ENCODE measurements at places on chromosomes 11 and 22.

DNA sequence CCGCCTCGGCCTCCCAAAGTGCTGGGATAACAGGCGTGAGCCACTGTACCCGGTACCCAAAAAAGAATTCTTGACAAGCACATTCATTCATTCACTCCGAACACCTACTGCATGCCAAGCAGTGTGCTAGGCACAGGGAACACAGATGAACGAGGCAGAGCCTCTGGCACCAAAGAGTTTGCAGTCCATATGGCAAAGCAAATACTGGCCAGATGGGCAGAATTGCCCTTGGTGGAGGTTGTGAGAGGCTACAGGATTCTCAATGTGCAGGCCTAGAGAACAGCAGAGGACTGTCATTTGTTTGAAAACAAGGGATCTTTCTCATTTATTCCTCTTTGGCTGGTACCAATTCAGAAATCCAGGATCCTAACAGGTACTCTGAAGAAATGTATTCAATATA, 27.5 kb upstream of the MTCH2 start:
- DNase-seq: no peak

DNA sequence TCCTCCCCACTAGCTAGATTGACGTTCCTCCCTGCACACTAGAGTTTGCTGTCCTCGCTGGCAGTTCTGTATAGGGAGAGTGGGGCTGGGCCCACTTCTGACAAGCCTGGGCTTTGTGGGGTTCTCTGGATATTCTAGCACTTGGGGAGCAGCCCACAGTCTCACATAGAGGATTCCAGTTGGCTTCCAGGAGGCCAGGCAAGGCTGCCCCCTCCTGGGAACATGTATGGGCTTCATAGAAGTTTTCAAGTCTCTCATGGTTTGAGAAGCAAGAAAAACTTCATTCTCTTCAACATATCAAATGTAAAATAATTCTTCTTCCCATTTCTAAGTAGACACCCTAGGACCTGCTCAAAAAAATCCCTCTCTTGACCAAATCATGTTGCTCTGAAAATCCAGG, 87.5 kb downstream of the NAV2 start:
- no peak for DNase-seq

- DNase-seq: no peak
Observed at GRCh38 chr11:18100926-18101656, 4.8 kb downstream of the SAAL1 start.

- DNase-seq: no peak
Observed at GRCh38 chr11:114775875-114776621, 97.7 kb downstream of the NXPE2 start.

DNA sequence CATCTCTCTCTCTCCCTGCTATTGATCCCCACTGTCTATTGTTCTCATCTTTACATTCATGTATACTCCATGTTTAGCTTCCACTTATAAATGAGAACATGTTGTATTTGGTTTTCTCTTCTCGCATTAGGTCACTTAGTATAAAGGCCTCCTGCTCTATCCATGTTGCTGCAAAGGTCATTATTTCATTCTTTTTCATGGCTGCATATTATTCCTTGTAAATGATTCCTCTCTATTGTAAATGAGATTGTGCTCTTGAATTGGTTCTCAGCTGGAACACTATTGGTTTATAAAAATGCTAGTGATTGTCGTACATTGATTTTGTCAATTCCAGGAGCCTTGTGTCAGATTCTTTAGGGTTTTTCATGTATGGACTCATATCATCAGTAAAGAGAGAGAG, 13.5 kb downstream of the ACRV1 start:
- DNase-seq: no peak

DNA sequence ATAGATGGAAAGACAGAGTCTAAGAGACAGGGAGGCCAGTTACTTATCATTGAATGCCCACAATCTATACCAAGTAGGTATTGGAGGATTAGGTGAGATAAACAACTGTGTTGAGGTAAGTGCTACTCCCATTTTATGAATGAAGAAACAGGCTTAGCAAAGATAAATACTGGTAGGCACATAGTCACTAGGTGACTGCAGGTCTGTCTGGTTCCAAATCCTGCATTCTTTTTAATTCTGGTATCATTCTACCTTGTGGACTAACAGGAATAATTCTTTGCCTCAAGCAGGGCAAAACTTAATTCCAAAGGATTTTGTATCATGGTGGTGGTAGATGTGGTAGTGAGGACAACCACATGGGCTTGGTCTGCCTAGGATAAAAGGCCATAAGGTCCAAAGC, 28.4 kb downstream of the RNF169 start:
- no peak for DNase-seq

- peak; percentile 93 for DNase-seq
Observed at GRCh38 chr22:46866591-46866990, 104.1 kb downstream of the TBC1D22A start.

DNA sequence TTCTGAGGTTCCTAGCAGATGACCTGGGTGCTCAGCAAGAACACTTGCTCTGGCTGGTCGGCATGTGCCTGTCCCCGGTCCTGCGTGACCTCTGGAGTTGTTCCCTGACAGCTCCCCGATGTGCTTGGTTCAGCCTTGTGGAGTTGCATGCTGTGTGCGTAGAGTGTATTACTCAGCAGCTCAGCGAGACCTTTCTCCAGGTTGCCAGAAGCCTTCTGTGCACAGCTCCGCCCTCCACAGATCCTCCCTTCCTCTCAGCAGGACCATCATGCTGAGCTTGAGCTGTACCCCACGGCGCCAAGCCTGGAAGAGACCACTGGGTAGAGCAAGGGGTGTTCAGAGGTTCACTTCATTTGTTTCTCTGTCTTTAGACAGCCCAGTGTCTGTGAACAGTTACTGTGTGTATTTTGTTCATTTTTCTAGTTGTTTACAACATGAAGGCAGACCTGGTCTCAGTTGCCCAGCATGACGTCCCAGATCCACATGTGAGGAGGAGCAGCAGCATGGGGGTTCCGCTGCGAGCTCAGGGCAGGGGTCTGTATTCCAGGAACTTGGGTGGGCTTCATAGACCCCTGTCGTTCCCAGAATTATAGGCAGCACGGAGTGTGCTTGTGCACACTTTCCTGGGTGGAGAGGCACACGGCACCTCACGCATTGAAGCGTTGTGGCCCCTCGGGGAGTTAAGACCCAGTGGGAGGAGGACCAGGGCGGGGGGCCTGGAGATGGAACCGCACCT, 148.6 kb downstream of the IGLL1 start:
- no peak for DNase-seq

DNA sequence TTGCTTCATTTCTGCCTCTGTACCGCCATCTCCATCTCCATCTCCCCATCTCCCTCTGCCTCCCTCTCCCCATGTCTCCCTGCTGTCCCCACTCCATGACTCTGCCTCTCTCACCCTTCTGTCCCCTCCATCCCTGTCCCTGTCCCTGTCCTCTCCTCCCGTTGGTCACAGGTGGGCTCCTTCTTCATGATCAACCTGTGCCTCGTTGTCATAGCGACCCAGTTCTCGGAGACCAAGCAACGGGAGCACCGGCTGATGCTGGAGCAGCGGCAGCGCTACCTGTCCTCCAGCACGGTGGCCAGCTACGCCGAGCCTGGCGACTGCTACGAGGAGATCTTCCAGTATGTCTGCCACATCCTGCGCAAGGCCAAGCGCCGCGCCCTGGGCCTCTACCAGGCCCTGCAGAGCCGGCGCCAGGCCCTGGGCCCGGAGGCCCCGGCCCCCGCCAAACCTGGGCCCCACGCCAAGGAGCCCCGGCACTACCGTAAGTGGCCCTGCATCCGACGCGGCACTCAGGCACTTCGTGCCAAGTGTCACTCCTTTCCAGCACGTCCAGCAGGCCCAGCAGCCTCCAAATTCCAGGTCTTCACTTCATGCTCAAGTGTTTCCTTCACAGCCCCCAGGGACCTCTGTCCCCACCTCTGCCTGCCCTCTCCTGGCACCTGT, 76.0 kb downstream of the CACNA1I start:
- no peak for DNase-seq

DNA sequence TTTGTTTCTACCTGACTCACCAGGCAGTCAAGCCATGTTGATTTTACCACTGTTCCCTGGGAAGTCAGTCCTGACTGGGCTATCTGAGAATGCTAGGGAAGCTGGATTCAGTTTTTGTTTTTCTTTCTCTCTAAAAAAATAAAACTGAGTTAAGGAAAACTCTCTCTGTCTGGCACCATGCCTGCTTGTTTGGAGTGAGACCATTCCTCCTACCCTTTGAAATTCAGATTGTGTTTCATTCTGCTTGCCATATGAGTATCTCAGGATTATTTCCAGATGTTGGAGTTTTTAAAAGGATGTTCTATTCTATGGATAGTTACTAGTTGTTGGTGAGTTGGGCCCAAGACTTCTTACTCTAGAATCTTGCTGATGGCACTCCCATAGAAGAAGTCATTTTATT, 1917.0 kb downstream of the LRRC4C start:
- no peak for DNase-seq

DNA sequence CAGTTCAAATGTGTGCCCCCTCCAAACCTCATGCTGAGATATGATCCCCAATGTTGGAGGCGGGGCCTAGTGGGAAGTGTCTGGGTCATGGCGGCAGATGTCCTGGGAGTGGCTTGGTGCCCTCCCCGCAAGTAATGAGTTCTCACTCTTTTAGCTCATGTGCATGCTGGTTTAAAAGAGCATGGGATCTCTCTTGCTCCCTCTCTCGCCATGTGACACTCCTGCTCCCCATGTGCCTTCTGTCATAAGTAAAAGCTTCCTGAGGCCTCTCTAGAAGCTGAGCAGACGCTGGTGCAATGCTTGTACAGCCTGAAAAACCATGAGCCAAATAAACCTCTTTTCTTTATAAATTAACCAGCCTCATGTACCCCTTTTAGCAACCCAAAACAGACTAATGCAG, 98.8 kb downstream of the SGSM3 start:
- no peak for DNase-seq

DNA sequence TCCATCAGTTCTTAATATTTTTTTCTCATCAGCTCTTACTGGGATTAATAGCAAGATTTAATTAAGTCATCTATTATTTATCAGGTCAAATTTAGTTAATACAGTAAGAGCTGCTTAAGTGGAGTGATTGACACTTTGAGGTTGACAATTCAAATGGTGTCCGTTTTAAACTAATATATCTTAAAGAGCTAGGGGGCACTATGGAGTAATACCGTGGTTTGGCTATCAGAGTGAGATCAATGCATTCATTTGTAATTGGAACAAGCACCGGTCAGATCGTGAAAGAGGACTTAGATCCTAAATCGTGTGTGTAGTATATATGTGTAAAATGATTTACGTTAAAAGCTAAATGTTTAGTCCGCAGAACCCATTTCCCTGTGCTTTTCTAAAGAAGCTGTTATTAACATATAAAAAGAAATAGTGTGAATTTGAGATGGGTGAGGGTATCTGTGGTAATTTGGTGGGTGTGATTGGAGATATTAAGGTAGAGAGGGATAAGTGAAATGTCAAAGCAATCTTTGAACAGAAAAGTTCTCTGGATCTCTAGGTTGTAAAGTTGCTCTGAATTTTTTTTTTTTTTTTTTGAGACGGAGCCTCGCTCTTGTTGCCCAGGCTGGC, 2.3 kb downstream of the SIK2 start:
- peak; percentile 44 for DNase-seq

GRCh38 chr11:32302826-32303225, 132.5 kb downstream of the WT1 start:
- no peak for DNase-seq

- DNase-seq: no peak
Observed at GRCh38 chr22:44449683-44450425, 48.2 kb downstream of the RTL6 start.

- no peak for DNase-seq
Observed at GRCh38 chr11:21195995-21196394, 526.6 kb downstream of the NELL1 start.

DNA sequence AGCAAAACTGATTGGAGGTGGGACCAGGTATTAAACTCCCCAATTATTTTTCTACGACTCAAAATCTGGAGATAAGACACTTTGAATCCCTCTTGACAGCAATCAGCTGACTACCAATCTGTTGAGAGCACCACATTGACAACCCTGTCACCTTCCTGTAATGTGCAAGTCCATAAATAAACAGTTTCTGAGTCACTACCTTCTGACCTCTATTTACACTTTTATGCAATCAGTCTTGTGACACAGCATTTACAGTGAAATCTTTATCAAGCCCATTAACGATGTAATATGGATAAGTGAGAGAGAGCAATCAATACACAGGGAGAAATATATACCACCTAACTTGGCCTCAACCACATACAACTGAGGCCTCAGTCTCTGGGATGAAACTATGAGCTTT, 283.7 kb upstream of the ANO5 start:
- DNase-seq: no peak

GRCh38 chr22:25134028-25134427, 65.6 kb upstream of the CRYBB3 start:
- DNase-seq: no peak

GRCh38 chr11:30740091-30740490, 153.9 kb upstream of the MPPED2 start:
- peak; percentile 23 for DNase-seq

DNA sequence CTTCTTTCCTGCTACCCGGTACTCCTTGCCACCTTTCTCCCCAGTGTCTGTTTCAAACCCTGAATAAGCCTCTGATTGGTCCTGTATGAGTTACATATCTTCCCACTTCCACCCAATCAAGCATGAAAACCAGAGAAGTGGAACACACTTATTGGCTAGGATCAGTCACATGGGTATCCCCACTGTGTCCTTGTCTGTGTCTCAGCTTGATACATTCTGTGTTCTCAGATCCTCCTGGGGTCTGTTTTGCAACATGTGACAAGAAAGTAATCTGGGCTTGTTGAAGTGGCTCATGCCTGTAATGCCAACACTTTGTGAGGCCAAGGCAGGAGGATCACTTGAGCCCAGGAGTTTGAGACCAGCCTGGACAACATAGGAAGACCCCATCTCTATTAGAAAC, 23.9 kb downstream of the MCHR1 start:
- DNase-seq: no peak

DNA sequence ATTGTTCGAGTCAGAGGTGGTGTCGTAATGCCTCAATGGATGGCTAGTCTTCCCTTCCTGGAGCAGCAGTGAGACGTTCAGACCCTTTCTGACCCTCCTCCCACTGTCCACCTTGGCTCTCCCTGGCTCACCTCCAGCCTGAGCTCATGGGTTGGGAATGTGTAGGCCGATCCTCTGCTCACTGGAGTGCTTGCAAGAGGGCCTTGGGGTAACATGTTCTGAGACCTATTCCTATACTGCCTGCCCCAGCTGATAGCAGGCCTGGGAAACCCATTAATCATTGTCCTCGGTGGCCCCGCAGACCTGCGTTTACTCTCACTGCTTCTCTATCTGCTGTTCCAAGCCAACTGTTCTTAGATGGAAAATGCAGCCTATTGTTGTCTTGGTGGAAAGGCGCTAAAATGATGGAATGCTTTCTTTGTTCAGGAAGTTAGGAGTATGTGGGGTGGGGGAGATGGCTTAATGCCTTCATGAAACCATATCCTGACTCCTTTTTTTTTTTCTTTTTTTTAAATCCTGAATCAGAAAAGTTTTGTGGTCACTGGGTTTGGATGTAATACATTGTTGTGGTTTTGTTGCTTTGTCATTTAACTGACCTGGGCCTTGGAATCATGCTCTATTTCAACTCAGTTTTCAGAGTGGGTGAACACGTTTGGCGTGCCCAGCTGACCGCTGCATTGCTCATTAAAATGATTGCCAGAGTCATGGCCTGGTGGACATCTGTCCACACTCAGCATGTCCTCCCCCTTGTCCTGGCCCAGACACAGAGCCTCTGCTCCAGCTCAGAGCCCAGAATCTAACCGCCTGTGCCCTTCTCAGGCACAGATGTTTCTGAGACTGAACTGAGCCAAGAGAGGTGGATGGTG, 72.5 kb downstream of the MICAL2 start:
- peak; percentile 97 for DNase-seq

- peak; percentile 59 for DNase-seq
Observed at GRCh38 chr11:3894128-3894731, 38.8 kb downstream of the STIM1 start.

- DNase-seq: no peak
Observed at GRCh38 chr22:43948836-43949406, 6.3 kb upstream of the SAMM50 start.
